ENCODE measurements at places on chromosomes 12 and 14.
A peak's percentile ranks its signal among the peaks of the same experiment; 100 is the strongest.

DNA sequence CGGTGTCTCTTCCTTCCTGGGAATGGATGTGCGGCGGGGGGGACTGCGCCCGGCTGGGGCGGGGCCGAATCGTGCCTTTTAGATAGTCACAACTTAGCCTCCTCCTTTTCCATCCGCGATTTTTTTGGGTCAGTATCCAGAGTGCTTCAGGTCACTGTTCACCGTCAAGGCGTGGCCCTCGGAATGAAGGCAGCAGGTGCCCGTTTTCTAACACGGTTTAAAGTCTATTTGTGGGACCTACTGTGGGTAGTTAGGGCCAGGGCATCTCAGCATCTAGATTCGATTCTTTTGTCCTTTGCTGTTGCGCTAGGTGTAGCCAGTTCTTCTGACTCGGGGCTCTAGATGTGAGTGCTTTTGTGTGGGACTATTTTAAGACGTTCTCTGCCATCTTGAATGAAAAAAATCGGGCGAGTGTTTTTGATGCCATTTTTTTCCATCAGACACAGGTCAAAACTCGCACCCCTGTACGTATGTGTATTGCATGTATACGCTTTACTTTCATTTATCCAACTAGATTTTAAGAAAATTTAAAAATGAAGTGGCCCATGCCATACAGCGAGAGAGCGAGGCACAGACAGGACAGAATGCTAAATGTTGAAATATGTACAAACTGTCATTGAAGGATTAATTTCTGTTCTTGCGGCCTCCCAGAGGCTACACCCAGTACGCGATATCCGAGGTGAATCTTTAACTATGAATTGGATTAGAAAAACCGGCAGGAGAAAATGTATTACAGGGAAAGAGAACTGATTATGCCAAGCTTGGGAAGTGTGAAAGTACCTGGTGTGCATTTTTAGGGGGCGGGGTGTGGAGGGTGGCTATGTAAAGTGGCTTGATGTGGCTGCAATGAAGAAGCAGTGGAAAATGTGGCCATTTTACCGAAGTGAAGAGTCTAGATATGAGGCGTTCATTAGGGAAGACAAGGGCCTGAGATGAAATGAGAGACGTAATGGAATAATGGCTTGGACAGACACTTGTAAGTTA lies 835 bp downstream of the VEZT start:
- DNase-seq: peak; percentile 59

DNA sequence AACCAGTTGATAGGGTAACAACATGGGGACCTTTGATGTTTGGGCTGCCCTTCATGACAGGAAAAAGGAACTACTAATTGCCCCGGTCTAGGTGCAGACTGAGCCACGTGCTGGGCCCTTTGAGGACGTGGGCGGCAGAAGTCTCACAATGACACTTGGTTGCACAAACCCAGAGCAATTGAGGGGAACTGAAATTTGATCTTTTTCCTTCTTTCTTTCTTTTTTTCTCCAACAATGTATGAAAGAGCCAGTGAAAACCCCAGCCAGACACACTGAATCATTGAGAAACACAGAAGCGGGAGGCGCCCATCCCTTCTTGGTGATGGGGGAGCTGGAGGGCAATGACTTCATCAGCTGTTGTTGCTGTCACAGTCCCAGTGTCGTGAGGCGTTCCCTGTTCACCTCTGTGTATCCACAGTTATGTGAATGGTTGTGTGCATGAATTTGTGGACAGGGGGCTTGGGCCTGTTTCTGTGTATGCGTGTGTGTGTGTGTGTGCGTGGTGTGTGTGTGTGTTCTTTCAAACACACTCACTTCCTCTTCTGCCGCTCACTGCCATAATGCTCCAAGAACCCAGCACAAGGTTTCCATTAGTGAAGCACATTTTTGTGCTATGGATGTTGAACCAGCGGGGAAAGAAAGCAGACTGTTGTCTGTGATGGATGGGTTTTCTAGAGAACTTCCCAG lies 137.5 kb upstream of the CCND2 start:
- peak; percentile 88 for DNase-seq

DNA sequence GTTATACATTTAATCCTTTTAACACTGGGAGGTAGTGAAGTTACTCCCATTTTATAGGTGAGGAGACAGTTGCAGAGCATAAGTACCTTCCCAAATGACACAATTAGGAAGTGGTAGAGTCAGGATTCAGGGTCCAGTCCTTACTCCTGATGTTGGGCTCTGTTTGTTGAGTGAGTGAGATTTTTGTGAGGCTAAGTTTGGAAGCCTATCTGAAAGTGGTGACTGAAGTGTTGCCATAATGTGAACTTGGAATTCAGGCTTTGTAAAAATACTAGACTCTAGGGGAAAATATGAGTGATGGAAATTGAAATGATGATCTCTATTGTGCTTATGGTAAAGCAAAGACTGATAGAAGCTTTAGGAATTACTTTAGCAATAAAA lies 2.2 kb downstream of the NUDT4 start:
- no peak for DNase-seq

- DNase-seq: no peak
These were observed 21.7 kb upstream of the VRTN start for GRCh38 chr14:74326369-74327152.

- DNase-seq: no peak
These were observed 87.4 kb downstream of the DNAH10 start for GRCh38 chr12:123849517-123849916.

GRCh38 chr14:95408731-95409476 lies 89.2 kb upstream of the CLMN start:
- no peak for DNase-seq

GRCh38 chr12:130615861-130616345 lies 100.2 kb downstream of the RIMBP2 start:
- DNase-seq: no peak

DNA sequence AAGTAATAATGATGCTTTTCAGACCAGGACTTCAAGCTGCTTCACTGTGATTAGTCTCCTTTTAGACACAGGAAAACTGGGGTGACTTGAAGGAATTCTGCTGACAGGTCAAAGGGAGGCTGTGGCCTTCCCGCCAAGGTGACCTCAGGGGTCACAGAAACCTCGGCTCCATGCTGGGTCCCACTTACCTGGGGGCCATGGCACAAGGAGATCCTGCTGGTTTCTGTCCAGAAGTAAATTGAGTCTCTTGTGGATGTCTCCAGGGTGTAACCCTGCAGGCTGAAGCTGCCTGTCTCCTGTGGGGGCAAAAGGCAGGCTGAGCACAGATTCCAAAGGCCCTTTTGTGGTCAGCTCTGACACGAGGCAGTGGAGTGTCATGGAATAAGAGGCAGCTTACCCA lies 138.7 kb upstream of the MED13L start:
- no peak for DNase-seq

GRCh38 chr14:29205658-29206057 lies 439.1 kb downstream of the FOXG1 start:
- DNase-seq: no peak

DNA sequence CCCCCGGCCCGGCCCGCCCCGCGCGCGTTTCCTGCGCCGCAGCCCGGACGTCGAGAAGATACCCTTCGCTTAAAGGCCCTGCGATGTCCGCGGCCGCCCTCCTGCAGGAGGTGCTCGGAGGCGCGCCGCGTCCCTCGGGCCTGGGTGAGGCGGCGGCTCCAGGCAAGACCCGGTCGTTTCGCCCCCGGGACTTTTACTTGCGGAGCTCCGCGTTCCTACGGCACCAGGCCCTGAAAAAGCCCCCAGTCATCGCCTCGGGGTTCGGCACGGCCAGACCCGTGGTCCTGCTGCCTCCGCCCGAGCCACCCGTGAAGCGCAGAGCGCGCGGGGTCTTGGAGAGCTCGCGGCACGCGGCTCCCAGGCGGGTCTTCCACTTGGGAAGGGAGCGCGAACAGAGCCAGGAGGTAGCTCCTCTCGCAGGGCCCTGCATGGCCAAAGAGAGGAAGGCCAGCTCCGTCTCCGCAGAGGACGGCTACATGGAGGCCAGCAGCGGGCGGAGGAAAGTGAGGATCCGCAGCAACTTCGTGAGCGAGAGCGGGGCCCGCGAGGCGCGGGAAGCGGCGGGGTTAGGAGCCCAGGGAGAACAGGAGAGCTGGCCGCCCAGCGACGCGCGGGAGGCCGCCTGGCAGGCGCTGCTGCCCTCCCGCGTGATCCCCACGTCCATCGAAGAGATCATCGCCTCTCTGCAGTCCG lies 26.9 kb downstream of the TTC6 start:
- DNase-seq: no peak

- DNase-seq: peak; percentile 7
These were observed at the start of gene SRRM4 for GRCh38 chr12:118981285-118982211. TSS of gene SRRM4 (plus strand) at chr12:118981541. CDS start at chr12:118981883, 342 bp downstream.

GRCh38 chr12:108379823-108380222 lies 40.7 kb upstream of the CMKLR1 start:
- no peak for DNase-seq

DNA sequence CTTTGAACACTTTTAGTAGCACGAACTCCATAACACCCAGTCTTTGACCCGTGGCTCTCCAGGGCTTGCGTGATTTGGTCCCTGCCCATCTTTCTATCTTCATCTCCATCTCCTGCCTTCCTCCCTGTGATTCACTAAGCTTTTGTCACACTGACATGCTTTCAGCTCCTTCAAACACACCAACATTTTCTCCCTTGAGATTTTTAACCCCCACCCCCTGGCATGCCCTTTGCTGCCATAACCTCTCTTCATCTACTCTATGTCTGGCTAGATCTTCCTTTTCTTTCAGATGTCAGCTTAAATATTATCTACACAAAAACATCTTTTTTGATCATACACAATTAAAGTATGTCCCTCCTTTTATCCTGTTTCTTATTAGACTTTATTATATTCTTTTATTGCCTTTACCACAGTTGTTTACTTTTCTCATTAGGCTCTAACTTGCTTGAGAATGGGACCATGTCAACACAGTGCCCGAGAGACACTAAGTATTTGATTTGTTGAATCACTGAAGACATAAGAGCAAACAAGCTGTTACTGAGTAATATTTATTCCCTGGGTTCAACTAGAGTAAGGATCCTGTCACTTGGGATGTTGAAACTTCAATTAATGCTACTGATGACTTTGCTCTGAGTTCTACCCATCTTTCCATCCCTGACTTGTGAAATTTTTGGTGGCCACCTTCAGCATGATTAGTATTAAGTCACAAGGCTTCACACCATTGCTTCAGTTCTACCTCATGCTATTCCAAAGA lies 387.3 kb downstream of the LRIG3 start:
- no peak for DNase-seq

- no peak for DNase-seq
These were observed 6.7 kb downstream of the BCL7A start for GRCh38 chr12:122028165-122028904.

- DNase-seq: no peak
These were observed 38.9 kb downstream of the SLC2A14 start for GRCh38 chr12:7833831-7834230.

DNA sequence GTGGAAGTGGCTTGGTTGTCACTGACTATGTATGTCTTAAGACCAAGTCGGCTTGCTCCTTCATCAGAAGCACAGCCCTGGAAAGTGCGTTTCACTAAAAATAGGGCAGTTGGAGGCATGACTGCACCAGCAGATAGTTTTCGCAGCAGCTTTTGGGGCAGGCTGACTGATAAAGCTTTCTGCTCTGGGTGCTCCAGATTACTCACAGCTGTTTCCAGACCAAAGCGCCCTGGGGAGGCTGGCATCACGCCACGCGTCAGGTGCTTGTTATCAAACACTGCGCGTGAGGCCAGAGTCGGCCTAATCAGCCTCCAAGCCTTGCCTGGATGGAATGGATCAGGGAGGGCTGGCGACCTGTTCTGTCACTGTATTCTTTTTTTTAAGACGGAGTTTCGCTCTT lies 13.3 kb upstream of the LRRC10 start:
- DNase-seq: no peak

DNA sequence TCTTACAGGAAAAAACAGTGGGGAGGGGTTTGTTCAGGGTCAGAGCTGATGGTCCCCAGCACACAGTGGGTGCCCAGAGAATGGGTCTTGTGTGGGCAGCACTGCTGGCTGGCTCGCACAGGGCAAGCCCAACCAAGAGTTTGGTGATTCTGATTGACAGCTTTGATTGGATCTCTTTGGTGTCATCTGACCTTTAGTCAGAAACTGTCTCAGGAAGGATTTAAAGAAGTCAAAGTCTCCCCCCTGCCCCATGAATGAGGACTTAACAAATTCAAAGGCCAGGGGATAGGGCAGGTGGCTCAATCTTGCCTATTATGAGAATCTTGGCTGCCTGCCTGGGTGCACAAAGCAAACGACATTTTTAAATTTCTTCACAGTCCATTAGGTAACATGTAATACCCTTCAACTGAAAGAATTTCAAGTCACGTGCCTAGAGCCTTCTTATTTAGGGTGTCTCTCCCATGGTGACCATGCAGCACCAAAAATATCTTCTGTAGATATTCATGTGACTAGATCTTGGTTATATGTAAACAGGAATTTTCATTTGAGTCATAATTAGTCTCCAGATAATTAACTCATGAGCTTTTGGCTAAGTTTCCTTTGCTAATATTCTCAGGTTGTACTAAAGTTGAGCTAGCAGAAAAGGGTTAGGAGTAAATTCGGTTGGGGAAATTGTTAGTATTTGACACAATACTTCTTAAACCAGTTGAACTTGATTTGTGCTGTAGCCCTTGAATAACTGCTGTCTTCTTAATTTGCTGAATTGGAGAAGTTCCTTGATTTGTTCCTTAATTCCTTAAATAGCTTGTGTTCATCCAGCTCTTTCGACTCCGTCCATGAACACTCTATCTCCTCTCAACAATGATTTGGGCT lies 54.5 kb upstream of the HECTD1 start:
- no peak for DNase-seq

DNA sequence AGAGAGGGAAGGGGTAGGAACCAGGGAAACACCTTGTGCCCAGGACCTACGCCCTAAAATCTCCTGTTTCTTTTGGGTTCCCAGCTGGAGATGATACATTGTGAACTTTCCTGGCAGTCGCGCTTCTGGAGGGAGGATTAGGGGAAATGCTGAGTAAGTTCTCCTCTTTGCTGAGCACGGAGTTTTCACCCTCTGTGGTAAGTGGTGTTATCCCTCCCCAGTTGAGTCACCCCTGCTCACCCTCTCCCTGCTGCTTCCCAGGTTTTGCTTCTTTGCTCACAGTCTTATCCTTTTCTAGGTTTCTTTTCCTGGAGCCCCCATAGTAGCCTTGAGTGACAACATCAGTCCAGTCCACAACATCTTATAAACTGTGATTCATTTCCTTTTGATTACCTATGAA lies 789.1 kb downstream of the TMEM121 start:
- DNase-seq: no peak

- DNase-seq: no peak
These were observed 107.6 kb downstream of the APAF1 start for GRCh38 chr12:98752726-98753125.
